ENCODE measurements at places on chromosomes 1 and 21. TPM values are rescaled to one million over a fixed set of nuclear protein-coding genes. Genes with fewer than 3 reads are reported as not detected.

FBLIM1 gene
- total RNA-seq: 61.7 TPM

ACADM gene
- total RNA-seq: 18.1 TPM

OR2T2 gene
- not detected for total RNA-seq

FCAMR gene
- total RNA-seq: not detected

RNU1-2 gene
- total RNA-seq: not detected

CRNN gene
- total RNA-seq: not detected
